ENCODE measurements at places on chromosomes 5 and 9.
A peak's percentile ranks its signal among the peaks of the same experiment; 100 is the strongest.

DNA sequence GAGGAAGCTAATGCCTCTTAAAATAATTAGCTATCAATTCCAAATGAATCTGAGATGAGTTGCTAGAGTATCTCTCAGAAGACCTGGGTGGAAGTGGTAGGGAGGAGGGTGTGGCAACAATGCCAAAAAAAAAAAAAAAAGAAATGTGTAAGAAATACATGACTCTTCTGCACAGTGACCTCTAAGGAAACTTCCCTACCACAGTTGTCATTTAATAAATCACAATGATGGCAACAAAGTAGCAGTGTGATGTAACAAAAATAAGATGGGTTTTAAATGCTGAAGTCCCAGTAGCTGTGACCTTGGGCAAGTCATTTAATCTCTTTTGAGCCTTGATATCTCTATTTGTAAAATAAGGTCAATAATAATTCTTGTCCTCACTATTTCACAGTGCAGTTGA, 7.2 kb downstream of the FOXD1 start:
- DNase-seq, result no peak
- H3K4me1 ChIP-seq, result no peaks in the 10 kb centered on the region
- peaks cover 80% of the 10 kb centered on the region for H3K27me3 ChIP-seq
- H3K27ac ChIP-seq, result no peak overlapping the region
- H3K36me3 ChIP-seq, result no peaks in the 10 kb centered on the region
- H3K4me3 ChIP-seq, result no peak overlapping the region

DNA sequence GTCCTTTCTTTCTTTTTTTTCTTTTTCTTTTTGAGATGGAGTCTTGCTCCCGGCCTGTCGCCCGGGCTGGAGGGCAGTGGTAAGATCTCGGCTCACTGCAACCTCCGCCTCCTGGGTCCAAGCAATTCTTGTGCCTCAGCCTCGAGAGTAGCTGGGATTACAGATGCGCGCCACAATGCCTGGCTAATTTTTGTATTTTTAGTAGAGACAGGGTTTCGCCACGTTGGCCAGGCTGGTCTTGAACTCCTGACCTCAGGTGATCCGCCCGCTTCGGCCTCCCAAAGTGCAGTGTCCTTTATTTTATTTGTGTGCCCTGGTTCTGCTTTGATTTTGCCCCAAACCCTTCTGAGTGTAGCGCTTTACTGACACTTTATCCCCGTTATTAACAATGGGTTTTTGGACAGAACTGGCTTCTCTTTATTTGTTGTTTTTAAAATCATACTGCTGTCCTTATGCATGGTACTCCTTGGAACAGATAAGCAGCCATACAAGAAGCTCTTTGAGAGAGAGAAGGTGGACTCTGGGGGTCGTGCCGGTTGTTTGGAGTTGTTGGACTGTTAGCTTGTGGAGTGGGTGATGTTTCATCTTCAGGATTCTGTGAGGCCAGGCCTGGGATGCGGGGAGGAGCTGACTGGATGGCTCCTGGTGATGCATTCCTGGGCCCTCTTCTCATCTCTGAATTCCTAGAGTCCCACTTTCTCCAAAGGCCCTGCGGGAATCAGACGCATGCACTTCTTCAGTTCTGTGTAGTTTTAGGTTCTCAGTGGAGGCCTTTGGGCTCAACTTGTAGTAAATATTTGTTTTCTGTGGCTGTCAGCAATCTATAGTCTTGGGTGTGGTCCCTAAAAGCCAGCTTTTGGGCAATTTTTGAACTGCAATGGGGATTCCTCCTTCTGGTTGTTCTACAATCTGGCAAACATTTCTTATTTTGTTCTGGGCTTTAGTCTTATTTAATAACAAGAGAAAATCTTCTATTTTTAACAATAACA, 47.8 kb downstream of the PTTG1 start:
- peaks cover 72% of the 10 kb centered on the region for H3K4me1 ChIP-seq
- peaks cover 45% of the 10 kb centered on the region for H3K36me3 ChIP-seq
- H3K4me3 ChIP-seq, result peak overlapping the region; percentile 100
- no peaks in the 10 kb centered on the region for H3K27me3 ChIP-seq
- DNase-seq, result no peak
- peak overlapping the region; percentile 90 for H3K27ac ChIP-seq

DNA sequence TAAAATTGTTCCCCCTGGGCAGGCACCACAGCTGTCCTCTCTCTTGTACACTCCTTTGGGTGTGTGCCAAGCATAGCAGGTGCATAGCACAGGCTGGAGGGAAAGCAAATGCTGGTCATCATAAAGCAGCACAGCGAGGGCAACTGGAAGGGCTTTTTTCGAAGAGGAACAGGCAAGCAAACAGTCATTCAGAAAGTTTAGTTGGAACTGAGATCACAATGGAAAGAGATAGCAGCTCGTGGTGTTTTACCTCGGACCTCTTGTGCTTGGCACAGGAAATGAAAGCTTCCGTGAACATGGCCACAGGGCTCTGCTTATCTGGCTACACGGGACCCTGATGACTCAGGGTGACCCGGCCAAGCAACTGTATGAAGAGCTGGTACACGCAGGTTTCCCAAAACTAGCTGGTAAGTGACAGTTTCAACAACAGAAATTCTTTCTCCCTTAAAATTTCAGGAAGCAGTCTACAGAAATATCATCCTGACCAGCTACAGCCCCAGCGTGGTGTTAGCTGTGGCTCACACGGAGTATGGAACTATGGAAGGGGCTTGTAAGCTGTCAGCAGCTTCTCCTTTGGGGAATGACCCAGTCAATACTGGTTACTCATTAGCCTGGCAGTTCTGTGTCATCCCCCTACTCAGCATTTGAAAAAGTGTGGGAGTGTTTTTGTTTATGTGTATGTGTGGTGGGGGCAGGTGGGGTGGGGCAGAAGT, 48.1 kb downstream of the POC5 start:
- H3K36me3 ChIP-seq, result peaks cover 16% of the 10 kb centered on the region
- H3K4me3 ChIP-seq, result peak overlapping the region; percentile 79
- H3K27ac ChIP-seq, result peak overlapping the region; percentile 91
- DNase-seq, result peak; percentile 37
- H3K4me1 ChIP-seq, result peaks cover 36% of the 10 kb centered on the region

GRCh38 chr9:120568816-120569215, 11.2 kb downstream of the CDK5RAP2 start:
- peaks cover 49% of the 10 kb centered on the region for H3K36me3 ChIP-seq
- DNase-seq, result no peak
- H3K4me3 ChIP-seq, result no peak overlapping the region

DNA sequence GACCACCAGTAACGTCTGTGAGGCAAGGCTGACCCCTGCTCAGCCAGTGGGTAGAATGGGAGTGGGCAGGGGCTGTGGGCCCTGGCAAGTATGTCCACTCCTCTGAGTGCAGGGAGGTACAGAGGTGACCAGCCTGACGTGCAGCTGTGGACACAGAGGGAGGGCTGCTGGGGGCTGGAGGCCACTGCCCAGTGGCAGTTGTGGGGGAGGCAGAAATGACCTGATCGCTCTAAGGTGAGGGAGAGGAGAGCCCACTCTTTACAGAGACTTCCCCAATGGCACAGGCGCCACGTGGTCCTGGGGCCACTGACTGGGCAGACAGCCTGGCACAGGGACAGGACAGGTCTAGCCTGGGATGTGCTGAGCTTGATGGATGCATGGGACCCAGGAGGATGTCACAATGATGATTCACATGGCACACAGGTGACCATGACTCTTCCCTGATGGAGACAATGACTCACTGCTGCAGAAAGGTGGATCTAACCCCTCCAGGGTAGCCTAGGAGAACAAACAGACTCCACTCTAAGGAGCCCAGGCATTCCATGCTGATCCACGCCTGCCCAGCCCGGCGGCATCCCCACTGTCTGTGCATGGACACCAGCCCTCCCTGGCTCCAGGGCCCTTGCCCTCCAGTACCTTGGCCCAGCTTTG, 7.7 kb downstream of the LPCAT1 start:
- H3K36me3 ChIP-seq, result peaks cover 9% of the 10 kb centered on the region
- no peak for DNase-seq
- H3K4me3 ChIP-seq, result no peak overlapping the region
- no peaks in the 10 kb centered on the region for H3K4me1 ChIP-seq
- no peak overlapping the region for H3K27ac ChIP-seq

DNA sequence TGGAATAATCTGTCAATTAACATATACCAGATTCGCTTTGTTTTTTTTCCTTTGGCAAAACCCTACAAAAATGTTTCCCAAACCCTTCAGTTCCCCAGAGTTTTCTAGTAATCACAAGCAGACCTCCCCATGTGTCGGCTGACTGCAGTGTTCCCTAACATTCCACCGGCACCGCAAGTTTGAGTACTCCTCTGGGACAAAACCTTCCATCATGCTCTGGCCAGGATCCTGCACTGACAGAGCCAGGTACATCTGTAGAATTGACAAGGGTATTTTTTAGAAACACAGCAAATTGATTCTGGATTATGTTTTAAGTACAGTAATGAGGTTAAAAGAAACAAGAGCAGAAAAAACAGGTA, 174.7 kb downstream of the GAS1 start:
- H3K4me3 ChIP-seq, result no peak overlapping the region
- H3K27me3 ChIP-seq, result no peaks in the 10 kb centered on the region
- H3K27ac ChIP-seq, result no peak overlapping the region
- H3K4me1 ChIP-seq, result no peaks in the 10 kb centered on the region

Measured in activated T-helper 1 cell treated with anti-CD3 and anti-CD28 coated beads, Interleukin-12 subunit alpha, Interleukin-12 subunit beta, Interleukin-2, Interleukin-4 antibody, amounts not matched to agents 30 ng/mL and 10 ng/mL and 1 ng/mL, durations not matched to agents 14 hours and 24 hours and 36 hours (primary cell).